ENCODE measurements at places on chromosomes 5 and 9.

DNA sequence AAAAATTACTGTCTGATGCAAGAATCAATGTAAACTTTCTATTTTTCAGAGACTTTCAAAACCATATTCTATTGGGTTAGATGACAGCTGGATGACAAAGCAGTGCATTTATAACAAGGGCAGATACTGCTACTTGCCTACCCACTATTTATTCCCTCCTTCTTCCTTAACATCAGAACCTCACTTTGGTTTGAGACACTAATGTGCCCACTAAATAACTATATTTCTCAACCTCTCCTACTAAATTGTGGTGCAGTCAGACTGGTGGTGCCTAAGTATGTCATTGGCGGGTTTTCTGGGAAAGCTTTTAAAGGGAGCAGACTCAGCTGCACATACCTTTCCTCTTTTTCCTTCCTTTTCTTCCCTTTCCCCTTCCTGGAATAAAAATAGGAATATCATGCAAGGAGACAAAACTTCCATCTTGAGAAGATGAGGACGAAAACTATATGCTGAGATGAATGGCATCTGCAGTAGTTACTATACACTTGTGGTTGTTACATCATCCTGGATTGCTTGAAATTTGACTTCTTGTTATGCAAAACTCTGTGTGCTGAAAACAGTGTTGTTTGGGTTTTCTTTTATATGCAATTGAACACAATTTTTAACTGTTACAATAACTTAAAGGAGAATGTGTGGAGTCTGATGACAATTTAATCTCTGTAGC is 43.8 kb downstream of the PRR16 start:
- no peaks in the 10 kb centered on the region for H3K36me3 ChIP-seq
- H3K27me3 ChIP-seq = no peaks in the 10 kb centered on the region
- peaks cover 16% of the 10 kb centered on the region for H3K4me1 ChIP-seq

GRCh38 chr9:4102078-4102477 is 197.8 kb downstream of the GLIS3 start:
- H3K4me1 ChIP-seq = no peaks in the 10 kb centered on the region
- no peaks in the 10 kb centered on the region for H3K27me3 ChIP-seq
- no peak overlapping the region for H3K4me3 ChIP-seq
- no peak overlapping the region for H3K27ac ChIP-seq
- no peaks in the 10 kb centered on the region for H3K36me3 ChIP-seq
- no peak for DNase-seq

- H3K27me3 ChIP-seq = no peaks in the 10 kb centered on the region
- DNase-seq = no peak
- H3K27ac ChIP-seq = no peak overlapping the region
- no peak overlapping the region for H3K4me3 ChIP-seq
These were observed 476.4 kb downstream of the KIF4B start for GRCh38 chr5:155489949-155490348.

GRCh38 chr9:78320875-78321496 is 24.1 kb downstream of the PSAT1 start:
- H3K27ac ChIP-seq = no peak overlapping the region
- H3K4me3 ChIP-seq = no peak overlapping the region
- H3K4me1 ChIP-seq = peaks cover 9% of the 10 kb centered on the region
- DNase-seq = no peak

DNA sequence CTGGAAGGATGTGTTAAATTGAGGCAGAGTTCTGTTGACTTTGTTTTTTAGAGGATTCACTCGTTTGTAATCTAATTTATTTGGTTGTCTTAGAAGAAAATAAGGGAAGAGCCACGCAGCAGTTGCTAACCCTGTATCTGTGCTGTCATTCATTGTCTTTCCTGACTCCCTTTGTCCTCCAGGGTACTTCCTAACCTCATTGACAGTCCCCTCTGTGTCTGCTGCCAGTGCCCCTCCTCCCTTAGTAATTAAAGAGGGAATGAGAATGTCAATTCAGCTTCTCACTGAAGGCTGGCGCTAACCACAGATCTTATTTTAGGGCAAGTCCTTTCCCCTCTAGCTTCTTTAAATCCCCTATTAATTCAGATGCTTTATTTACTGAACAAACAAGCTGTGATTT is 84.0 kb downstream of the MAST4 start:
- no peak for DNase-seq
- no peaks in the 10 kb centered on the region for H3K4me1 ChIP-seq
- H3K4me3 ChIP-seq = no peak overlapping the region
- H3K27ac ChIP-seq = no peak overlapping the region
- peaks cover 12% of the 10 kb centered on the region for H3K27me3 ChIP-seq

- H3K27ac ChIP-seq = no peak overlapping the region
- H3K4me3 ChIP-seq = no peak overlapping the region
- no peaks in the 10 kb centered on the region for H3K4me1 ChIP-seq
- no peak for DNase-seq
These were observed 112.4 kb downstream of the ASTN2 start for GRCh38 chr9:117302487-117302886.

DNA sequence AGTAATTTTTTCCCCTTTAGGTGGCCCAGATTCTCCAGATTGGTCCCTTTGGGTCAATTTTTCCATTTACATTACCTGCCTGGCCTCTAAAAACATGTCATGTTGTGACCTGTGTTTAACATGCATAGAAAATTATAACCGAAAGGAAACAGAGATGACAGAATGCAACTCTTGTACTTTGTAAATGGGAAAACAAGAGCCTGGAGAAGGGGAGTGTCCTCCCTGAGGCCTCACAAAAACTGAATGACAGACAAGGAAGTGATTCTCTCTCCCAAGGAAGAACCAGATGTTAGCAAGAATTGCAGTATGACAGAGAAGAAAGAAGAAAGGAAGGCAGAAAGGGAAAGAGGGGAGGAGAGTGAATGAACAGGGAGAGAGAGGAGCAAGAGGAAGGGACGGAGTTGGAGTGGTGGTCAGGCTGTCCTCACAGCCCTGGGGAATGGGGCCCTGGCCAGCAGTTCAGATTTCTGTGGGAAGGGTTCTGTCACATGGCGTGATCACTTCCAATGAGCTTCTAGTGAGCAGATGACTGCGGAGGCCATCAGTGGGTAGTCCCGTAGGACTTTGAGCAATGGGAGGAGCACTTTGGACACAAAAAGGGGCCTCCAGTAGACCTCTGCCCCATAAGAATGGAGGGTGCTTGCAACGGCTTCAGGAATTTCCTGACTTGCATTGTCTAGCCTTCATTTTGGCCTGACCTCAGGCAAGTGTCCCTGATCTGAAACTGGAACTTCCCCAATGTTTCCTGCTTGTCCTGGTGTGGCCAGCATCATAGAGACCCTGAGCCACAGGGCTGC is 31.6 kb downstream of the ABLIM3 start:
- H3K27ac ChIP-seq = no peak overlapping the region
- DNase-seq = no peak
- H3K4me3 ChIP-seq = no peak overlapping the region
- no peaks in the 10 kb centered on the region for H3K4me1 ChIP-seq

- H3K27me3 ChIP-seq = no peaks in the 10 kb centered on the region
- no peaks in the 10 kb centered on the region for H3K36me3 ChIP-seq
- H3K27ac ChIP-seq = no peak overlapping the region
- no peak overlapping the region for H3K4me3 ChIP-seq
- DNase-seq = no peak
These were observed 252.2 kb downstream of the PIK3R1 start for GRCh38 chr5:68467794-68468193.

DNA sequence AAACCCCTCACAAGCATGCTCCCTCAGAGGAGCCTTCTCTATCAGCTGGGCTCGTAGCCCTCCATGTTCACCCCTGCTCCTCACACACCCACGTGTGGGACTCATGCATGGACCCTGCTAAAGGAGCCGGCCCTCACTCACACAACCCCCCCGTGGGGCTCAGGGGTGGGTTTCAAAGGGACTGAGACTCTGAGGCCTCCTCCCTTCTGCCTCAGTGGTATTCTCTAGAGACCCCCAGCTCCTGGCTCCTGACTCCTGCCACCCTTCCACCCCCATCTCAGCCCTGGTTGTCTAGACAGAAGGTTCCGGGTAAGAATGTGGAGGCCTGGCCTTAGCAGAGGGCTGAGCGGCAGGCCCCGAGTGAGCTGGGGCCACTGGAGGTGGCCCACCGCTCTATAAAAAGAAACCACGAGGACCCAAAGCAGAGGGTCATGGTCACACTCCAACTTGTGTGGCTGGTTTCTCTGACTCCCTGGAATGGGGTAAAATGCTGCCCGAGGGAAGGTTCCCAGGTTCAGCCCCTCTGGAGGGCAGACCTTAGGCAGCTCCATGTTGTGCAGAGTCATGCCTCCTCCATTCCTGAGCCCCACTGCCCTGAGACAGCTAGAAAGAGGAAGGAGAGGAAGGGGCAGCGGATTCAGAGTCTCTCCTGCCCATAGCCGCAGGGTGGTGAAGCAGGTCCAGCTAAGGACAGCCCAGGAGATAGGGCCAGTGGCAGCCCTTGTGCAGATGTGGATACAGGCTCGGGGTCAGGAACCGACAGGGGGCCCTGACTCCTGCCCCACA is 10.8 kb downstream of the SEPTIN8 start:
- no peak overlapping the region for H3K4me3 ChIP-seq
- no peaks in the 10 kb centered on the region for H3K4me1 ChIP-seq
- no peak for DNase-seq
- H3K27me3 ChIP-seq = no peaks in the 10 kb centered on the region
- H3K27ac ChIP-seq = no peak overlapping the region

- peaks cover 11% of the 10 kb centered on the region for H3K4me1 ChIP-seq
- peaks cover 7% of the 10 kb centered on the region for H3K27me3 ChIP-seq
- H3K27ac ChIP-seq = no peak overlapping the region
- peaks cover 4% of the 10 kb centered on the region for H3K36me3 ChIP-seq
- H3K4me3 ChIP-seq = no peak overlapping the region
- DNase-seq = no peak
These were observed 145.2 kb downstream of the MAST4 start for GRCh38 chr5:66741394-66741793.

- H3K27ac ChIP-seq = no peak overlapping the region
- DNase-seq = peak; percentile 11
- H3K36me3 ChIP-seq = no peaks in the 10 kb centered on the region
These were observed 177.9 kb downstream of the MACROH2A1 start for GRCh38 chr5:135221187-135221473.

GRCh38 chr9:113373256-113373655 is 3.5 kb downstream of the HDHD3 start:
- peaks cover 3% of the 10 kb centered on the region for H3K36me3 ChIP-seq
- no peaks in the 10 kb centered on the region for H3K27me3 ChIP-seq
- no peak for DNase-seq
- H3K4me3 ChIP-seq = no peak overlapping the region
- peak overlapping the region; percentile 0 for H3K27ac ChIP-seq
- H3K4me1 ChIP-seq = peaks cover 8% of the 10 kb centered on the region

DNA sequence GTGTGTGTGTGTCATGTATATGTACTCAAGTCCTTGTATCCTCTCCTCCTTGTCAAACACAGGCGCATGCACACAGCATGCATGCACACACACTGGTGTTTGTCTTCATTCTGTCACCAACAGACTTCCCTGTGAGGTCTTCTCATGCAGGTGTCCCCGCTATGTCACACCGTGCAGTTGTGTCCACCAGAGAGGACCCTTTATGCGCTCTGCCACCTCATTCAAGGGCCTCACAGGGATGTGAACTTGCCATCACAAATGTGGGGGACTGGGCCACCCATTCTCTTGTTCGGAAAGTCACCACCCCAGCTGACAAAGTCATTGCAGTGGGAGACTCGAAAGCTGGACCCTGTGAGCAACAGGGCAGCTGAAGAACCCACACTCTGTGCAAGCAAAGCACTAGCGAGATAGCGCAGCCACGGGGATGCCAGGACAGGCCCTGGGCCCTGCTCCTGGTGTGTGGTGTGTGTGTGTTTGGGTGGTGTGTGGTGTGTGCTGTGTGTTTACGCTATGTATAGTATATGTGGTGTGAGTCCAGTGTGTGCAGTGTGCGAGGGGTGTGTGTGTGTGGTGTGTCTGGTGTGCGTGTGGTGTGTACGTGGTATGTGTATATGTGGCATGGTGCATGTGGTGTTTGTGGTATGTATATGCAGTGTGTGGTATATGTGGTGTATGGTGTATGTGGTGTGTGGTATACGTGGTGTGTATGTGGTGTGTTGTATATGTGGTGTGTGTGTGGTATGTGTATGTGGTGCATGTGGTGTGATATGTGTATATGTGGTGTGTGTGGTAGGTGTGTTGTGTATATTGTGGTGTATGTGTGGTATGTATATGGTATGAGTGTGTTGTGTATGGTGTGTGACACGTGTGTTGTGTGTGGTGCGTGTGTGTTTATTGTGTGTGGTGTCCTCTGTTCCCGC is 30.9 kb upstream of the NXNL2 start:
- DNase-seq = no peak
- H3K27ac ChIP-seq = no peak overlapping the region
- no peaks in the 10 kb centered on the region for H3K36me3 ChIP-seq
- no peaks in the 10 kb centered on the region for H3K27me3 ChIP-seq

DNA sequence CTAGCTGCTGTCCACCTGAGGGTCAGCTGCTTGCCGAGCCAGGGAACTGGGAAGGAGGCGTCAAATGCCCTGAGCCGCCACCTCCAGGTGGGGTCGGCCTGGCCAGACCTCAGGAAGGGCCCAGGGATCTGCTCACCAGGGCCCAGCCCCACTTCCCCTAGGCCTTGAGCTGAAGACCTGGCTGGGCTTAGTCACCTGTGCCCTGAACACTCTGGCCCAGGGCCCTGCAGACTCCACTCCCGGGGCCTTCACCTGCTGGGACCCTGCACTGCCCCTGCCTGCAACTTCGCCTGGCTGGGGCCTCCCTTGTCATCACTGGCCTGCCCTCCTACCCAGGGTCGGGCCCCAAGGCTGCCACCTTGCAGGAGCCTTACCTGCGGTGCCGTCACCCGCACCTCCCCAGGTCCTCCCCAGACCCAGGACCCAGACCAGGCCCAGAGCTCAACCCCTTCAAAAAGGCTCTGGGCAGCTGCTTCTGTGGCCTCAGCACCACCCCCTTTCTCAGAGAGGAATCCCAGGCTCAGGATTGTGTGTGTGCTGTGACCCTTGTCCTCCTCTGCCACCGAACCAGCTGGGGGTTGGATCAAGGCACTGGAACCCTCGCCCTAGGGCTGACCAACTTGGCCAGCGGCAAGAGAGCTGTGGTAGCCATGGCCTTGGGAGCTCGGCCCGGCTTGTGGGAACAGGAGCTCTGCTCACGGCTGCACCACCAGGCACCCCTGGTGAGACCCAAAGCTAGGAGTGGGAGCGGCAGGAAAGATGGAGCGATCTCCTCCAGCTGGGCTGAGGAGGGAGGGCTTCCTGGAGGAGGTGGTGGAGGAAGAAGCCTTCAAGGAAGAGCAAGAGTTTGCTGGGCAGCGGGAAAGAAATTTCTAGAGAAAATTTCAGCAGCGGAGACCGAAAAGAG is 1.2 kb upstream of the NELFB start:
- DNase-seq = no peak
- peaks cover 14% of the 10 kb centered on the region for H3K4me1 ChIP-seq
- peak overlapping the region; percentile 51 for H3K27ac ChIP-seq
- no peaks in the 10 kb centered on the region for H3K27me3 ChIP-seq

GRCh38 chr9:121233906-121234831 is 32.5 kb upstream of the RAB14 start:
- H3K27ac ChIP-seq = no peak overlapping the region
- no peak overlapping the region for H3K4me3 ChIP-seq
- H3K36me3 ChIP-seq = no peaks in the 10 kb centered on the region
- no peak for DNase-seq

- no peaks in the 10 kb centered on the region for H3K27me3 ChIP-seq
- H3K27ac ChIP-seq = no peak overlapping the region
These were observed 14.8 kb downstream of the SPTLC1 start for GRCh38 chr9:92100237-92100911.

GRCh38 chr5:172365948-172366608 is 82.5 kb upstream of the UBTD2 start:
- H3K27ac ChIP-seq = no peak overlapping the region
- H3K27me3 ChIP-seq = no peaks in the 10 kb centered on the region
- peaks cover 57% of the 10 kb centered on the region for H3K36me3 ChIP-seq
- no peak for DNase-seq

GRCh38 chr5:34531751-34532360 is 124.3 kb upstream of the RAI14 start:
- no peaks in the 10 kb centered on the region for H3K27me3 ChIP-seq
- no peak overlapping the region for H3K4me3 ChIP-seq
- peak overlapping the region; percentile 69 for H3K27ac ChIP-seq
- DNase-seq = no peak
